Umbilical cord (tissue), 2 donors: ENCODE measurements at places on chromosomes 3 and 15. TPM values are rescaled to one million over a fixed set of nuclear protein-coding genes. Genes with fewer than 3 reads are reported as not detected.

DNA sequence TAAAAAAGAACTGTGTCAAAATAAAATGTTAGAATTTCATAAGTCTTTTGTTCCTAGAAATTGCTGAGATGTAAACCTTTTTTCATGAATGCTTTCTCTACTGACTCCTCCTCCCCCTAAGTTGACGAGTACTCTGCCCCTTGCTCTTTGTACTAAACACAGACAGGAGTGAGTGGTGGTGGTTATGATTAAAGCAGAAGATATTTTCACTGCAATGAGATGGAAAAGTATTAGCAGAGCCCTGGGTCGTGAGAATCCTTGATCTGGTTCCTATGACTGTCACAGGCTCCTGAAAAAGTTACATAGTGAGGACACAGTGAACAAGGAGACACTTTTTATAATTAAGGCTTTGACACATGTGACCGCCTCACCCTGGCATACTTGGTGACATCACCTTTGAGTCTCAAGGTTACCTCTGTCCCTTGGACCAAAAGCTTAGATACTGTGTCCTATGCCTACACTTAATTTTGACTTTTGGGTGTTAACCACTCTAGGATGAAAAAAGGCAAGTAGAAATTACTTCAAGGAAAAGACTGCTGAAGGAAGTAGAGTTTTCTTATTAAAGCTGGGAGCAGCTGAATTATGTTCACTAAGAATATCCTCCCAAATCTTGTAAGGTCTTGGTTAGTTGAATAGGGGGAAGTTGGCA lies 130.4 kb upstream of the LYSMD4 start:
- DNase-seq = no peak

DNA sequence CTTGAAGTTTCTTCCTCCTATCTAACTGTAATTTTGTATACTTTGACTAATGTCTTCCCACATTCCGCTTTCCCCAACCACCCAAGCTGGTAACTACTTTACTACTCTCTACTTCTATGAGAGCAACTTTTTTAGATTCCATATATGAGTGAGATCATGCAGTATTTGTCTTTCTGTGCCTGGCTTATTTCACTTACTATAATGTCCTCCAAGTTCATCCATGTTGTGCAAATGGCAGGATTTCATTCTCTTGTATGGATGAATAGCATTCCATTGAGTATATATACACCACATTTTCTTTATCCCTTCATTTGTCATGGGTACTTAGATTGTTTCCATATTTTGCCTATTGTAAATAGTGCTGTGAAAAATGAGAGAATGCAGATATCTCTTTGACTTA lies 78.5 kb upstream of the CCNL1 start:
- peak; percentile 24 for DNase-seq

GRCh38 chr3:131501949-131502348 lies 822 bp downstream of the MRPL3 start:
- no peak for DNase-seq

GRCh38 chr3:45962033-45962432 lies 18.8 kb downstream of the CXCR6 start:
- no peak for DNase-seq

DNA sequence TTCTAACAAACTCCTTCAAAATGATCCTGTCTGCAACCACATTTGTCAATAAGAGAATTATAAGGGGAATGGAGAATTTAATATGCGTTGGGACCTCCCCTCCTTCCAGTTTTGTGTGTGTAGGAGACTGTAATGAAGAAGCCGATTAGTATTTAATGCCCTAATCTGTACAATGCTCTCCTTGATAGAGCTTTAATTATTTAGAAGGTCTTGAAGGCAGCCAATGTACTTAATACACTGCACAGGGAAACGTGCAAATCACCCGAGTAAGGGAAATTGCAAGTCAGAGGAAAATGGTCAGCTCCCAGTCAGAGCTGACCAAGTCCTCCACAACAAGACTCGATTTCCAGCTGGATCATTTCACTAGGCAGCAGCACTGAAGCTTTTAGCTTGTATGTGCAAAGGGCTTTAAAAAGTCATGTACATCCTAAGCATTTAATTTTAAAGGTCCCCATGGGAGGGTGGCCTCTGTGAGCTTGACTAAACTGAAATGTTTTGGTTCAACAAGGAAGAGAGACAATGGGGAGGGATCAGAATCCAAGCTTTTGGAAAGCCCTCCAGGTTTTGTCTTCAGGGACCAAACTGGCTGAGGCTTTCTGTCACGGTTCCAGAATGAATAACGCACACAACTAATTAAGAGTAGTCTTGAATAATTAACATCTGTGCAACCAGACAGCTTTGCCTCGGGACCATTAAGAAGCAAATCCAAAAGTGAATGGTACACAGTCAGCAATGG lies 159.8 kb upstream of the MITF start:
- DNase-seq = peak; percentile 20

Gene NEK11
- 33.5 TPM for total RNA-seq
